ENCODE measurements at places on chromosomes 3 and 15.

- no peak for DNase-seq
These were observed 233.5 kb upstream of the PROK2 start for GRCh38 chr3:72018343-72018984.

- no peak for DNase-seq
These were observed 1204.2 kb downstream of the ROBO2 start for GRCh38 chr3:78244136-78244535.

- no peak for DNase-seq
These were observed 14.1 kb downstream of the ARL13B start for GRCh38 chr3:93994056-93994455.

GRCh38 chr3:154356009-154356408 lies 31.7 kb upstream of the DHX36 start:
- no peak for DNase-seq

GRCh38 chr3:139527265-139527664 lies 12.3 kb downstream of the RBP1 start:
- DNase-seq = no peak

GRCh38 chr15:100118546-100118945 lies 223.2 kb downstream of the ADAMTS17 start:
- DNase-seq = no peak

- DNase-seq = no peak
These were observed 77.2 kb downstream of the CADPS start for GRCh38 chr3:62798000-62798399.

DNA sequence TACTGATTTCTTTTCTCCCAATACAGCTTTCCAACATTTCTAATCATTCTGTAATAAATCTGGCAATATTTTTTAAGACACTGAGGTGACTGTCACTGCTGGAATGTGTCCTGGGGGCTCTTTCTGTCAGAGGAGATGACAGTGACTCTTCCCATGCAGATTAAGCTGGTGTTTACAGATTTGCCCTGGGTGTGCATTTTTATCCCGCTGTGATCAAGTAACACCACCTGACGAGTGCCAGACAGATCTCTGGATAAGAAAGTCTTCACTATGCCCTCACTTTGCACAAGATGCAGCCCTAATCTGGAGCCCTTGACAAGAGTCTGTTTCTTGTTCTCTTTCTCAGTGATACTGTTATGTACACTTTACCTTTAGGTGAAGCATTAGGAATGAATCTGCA lies 477.7 kb downstream of the ZIC1 start:
- no peak for DNase-seq

- DNase-seq = no peak
These were observed 201.9 kb upstream of the STRIT1 start for GRCh38 chr3:155495387-155495786.

GRCh38 chr3:152226176-152226575 lies 42.6 kb upstream of the MBNL1 start:
- DNase-seq = no peak

DNA sequence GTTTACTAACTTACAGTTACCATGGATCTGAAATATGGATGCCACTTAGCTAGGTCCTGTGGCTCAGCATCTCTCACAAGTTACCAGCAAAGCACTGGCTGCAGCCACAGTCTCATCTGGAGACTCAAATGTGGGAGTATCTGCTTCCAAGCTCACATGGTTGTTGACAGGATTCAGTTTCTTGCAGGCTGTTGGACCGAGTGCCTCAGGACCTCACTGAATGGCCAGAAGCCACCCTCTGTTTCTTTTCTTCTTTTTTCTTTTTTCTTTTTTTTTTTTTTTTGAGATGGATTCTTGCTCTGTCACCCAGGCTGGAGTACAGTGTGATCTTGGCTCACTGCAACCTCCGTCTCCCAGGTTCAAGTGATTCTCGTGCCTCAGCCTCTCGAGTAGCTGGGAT lies 20.1 kb upstream of the AMOTL2 start:
- no peak for DNase-seq

DNA sequence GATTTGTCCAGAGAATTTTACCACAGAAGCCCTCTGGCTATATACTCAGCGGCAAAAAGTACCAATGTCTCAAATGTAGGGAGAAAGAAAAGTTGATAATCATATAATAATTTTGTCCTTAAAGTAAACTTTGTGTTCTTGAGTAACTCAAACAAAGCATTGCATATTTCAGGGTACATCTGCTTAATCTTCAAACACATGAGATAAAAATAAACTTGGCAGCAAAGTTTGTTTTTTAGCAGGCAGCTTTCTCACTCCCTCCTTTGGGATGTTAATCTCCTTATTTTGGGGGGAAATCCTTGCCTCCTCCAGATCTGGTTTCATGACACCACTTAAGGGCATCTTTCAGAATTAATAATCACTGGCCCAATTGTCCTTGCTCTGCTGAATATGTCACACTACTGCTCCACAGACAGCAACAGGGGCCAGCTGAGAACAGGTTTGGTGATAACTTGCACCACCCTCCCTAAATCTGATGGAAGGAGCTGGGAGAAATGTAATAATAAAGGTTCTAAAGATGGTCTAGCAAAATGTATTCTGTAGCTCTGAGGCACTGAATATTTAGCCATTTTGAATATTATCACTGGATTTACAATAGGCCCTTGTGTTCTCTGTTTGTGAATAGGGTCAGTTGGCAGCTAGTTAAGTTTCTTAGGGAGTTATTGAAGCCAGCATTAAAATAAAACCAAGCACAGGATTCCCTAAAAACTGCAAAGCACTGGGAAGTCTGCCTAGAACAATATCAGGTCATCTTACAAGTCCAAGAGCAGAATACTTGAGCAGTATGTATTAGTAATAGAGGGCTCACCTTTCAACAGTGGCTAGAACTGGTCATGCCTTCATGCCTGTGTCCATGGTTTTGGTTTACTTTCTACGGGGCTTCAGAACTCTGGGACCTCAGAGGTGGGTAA lies 79.2 kb downstream of the EFL1 start:
- DNase-seq = no peak

DNA sequence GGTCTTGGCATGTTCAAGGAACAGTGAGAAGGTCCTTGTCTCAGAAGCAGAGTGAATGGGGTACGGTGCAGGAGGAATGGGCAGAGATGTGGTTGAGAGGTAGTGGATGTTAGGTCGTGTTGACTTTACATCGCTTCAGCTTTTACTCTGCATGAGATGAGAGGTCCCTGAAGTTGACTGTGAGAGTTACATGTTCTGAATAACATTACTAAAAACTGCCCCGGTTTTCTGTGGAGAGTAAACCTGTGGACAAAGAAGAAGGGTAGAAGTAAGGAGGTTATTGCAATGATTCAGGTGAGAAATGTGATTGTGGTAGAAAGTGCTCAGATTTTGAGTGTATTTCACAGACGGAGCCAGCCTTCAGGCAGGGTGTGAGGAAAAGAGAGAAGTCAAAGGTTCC lies 105.6 kb downstream of the ARNT2 start:
- no peak for DNase-seq

DNA sequence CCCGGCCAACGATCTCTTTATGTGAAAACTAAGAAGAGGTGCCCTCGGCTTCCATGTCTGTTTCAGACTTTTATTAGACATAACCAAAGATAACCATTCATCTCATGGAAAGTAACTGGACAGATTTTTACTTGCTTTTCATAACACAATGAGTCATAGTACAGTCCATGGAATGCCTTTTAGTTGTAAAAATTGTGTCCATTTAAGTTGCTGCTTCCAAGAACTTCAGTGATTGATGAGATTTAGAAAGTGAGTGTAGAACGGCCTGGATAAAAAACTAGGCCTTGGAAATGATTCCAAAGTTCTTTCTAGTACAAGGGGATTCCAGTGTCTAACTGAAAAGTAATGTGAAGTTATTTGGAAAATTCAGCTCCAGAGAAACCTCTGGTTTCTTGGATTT lies 10.8 kb downstream of the EIF2AK4 start:
- DNase-seq = no peak

DNA sequence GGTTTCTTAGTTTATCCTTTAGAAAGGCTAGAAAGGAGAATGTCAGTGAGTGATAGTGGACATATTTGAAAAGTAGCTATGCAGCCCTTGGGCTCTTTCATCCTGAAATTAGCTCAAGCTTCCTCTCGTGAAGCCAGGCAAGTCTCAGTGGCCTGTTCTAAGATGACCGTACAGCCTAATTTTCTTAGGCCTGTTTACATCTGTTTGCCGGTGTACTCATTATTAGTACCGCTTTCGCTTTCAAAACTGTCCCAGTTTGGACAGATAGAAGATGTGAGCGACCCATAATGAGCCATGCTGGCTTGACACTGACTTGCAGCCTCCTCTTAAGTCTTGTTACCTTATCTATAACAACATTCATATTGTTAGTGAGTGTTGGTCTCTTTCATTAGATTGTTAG lies 5.7 kb upstream of the ARL14 start:
- no peak for DNase-seq

- DNase-seq = no peak
These were observed 199.4 kb upstream of the PPP2R3A start for GRCh38 chr3:135766115-135766514.

DNA sequence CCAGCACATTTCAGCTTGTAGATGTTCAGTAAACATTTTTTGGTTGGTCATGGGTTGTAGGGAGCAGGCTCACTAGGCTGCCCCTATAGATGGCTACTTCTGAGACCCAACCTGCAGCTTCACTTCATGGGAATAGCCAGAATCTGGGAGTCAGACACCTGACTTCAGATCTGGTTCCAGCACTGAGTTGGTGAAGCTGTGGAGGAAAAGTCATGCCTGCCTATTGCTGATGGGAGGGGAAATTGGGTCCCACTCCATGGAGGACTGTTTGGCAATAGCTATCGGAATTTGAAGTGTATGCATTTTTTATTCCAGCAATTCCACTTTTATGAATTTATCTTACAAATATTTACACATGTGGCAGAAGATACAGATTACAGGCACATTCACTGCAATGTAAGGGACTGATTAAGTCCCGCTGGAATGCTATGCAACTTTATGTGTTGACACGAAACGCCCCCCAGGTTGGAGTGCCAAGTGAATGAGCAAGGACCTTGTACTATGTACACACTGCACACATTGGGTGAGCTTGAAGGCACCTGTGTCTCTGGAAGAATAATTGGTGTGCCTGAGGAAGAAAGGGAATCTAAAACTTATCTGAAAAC lies 7.8 kb upstream of the CCR1 start:
- no peak for DNase-seq

DNA sequence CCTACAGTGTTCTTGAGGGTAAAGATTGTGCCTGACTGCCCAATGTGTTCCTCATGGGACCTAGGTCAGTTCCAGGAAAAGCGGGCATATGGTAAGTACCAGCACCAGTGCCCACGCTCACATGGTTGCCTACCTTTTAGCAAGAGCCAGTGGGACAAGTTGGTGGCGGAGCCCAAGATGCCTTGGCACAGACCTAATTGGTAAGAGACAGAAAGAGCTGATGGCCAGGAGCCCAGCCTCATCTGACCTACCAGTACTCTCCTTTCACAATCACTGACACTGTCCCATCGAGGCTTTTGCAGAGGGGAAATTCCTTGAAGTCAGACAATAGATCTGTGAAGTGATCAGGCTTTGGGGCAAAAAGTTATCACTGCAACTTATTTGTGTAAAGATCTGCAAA lies 98.4 kb upstream of the BCL6 start:
- DNase-seq = no peak

DNA sequence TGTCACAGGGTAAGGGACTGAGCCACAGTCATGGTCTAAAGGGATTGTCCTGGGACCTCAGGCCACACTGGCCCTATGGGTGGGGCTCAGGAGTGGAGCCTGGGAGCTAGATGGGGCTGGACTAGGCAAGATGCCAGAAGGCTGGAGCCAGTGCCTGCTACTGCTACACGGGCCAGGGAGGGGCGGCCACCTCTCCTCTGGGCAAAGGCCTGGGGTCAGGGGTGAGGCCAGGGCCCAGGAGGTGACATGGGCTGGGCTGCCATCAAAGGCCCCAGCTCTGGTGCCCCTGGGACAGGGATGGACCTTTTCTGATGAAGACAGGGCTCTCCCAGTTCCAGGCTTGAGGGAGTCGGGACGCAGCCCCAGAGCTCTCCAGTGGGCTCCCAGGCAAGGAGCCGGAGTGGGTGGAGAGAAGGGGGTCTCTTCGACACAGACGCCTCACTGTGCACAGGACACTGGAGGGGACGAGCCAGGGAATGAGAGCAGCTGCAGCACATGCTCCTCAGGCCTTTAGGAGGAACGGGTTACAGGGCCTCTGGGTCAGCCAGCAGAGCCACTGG lies 62.1 kb upstream of the IQSEC1 start:
- no peak for DNase-seq

GRCh38 chr3:172467170-172467824 lies 19.0 kb upstream of the GHSR start:
- DNase-seq = no peak

Measured in kidney (tissue), 22 donors.